ENCODE measurements at places on chromosomes 4 and X. TPM values are rescaled to one million over a fixed set of nuclear protein-coding genes. Genes with fewer than 3 reads are reported as not detected.

DNA sequence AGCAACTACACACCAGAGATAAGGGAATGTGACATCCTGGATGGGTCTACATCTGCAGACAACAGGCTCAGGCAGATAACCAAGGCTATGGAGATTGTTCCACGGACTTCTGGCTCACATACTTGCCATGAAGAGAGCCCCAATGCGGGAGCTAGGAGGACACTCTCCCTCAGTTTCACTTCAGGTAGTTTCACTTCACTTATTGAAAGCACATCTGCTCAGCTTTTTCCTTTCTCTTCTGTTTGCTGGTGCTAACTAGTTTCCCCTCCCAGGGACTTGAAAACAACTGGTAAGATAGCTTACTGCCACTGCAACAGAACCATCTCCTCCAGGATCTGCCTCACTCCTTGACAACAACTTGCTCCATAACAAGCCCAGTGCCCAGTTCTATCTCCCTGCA is 1.4 kb upstream of the CT47C1 start:
- DNase-seq = no peak

DNA sequence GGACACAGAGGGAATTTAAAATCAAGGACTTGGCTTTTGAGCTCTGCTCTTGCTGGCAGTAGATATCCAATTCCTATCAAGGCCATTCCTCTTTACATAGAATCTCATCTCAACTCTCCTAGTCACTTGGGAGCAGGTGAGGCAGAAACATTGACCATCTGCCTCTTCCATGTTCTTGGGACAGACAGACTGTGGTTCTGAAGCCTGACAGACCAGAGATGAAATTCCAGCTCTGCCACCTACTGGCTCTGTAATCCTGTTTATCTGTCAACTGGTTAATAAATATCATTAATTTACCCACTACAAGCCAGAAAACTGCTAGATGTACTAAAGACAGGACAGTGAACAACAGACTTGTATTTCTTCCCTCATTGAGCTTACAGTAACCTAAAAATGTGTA is 300.8 kb downstream of the ADGRL3 start:
- DNase-seq = no peak

- no peak for DNase-seq
Observed at GRCh38 chr4:16674082-16674481, 224.4 kb downstream of the LDB2 start.

- DNase-seq = no peak
Observed at GRCh38 chr4:174503079-174503715, 19.1 kb downstream of the HPGD start.

DNA sequence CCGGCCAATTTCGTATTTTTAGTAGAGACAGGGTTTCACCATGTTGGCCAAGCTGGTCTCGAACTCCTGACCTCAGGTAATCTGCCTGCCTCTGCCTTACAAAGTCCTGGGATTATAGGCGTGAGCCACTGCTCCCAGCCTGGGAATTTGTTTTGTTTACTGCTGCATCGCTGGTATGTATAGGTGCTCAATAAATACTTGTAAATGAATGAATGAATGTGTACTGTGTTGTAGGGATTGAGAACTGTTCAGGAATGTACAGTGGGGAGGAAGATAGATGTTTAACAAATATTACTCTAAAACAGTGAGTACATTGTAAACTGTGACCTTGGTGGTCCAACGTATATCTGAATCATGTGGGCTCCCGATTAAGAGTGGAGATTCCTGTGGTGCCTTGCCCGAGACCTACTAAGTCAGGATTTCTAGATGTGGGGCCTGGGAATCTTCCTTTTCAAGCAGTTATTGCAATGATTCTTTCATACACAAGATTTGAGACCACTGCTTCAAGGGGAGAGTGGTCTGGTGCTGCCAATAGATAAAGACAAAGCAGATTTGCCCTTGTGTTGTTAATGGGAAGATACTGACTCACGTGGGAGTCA is 41.0 kb downstream of the WWC2 start:
- no peak for DNase-seq

DNA sequence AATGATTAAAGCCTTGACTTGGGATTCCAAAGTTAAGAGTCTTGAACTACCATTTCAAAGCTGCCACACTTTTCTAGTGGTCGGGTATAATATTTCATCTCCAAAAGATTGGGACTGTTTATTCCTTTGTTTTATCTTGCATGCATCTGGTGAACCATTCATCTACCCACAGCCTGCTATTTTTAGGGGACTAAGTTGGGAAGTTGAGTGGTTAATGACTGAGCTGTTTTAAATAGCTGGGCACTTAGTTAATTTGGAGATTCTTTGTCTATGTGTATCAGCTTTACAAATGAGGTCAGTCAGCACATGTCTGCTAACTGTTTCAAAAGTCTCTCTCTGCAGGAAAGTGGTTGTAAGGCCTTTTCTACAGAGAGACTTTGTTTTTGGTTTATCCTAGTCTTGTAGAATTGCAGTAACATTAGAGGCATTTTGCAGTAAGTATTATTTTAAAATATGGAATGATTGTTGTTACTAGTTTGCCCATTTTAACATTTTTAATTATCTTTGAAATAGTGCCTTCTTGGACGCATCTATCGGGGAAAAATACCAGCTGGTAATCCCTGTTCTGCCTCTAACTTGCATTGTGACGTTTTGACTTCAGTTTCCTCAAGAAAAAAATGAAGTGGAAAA is 8.2 kb downstream of the BMP2K start:
- no peak for DNase-seq

GRCh38 chrX:47060708-47061107 is 17.5 kb upstream of the RGN start:
- no peak for DNase-seq

DNA sequence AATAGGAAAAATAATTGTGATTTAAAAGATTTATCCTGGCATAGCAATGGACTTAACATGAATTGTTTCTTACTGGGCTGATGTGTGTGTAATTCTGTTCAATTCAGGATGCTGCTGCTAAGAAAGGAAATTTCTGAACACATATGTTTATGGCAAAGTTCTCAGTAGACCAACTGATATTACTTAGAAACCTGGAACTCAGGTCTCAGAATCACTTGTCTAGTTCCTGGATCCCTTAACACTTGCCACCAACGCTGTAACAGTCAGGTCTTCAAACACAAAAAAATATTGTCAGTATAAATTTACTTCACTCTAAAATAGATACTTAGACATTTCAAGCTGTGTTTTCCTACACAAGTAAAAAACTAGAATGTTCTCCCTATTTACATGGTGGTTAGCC is 5.5 kb downstream of the CASP3 start:
- DNase-seq = no peak

GRCh38 chrX:30690330-30690729 is 37.1 kb downstream of the GK start:
- no peak for DNase-seq

DNA sequence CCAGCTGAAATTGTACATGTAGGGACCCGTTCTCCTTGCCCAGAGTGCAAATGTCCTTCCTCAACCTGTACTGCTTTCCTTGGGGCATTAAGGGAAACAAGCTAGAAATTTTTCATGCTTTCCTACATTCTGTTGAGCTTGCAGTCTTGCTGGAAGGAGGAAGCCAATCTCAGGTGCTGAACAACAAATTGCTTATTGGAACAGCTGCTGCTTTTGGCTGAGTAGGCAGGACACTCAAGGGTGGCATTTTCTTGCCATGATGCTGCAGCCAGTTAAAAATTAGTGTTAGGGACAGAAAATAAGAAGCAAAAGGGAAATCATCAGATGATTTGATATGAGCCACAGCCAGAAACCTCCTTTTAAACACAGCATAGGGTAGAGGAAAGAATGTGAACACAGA is 223.7 kb downstream of the QDPR start:
- no peak for DNase-seq

GRCh38 chrX:154409222-154409871 is at the start of gene DNASE1L1:
DNASE1L1 (minus strand) TSS chrX:154409254; CDS start chrX:154405568, 3,686 bp downstream.
- DNase-seq = peak; percentile 93

DNA sequence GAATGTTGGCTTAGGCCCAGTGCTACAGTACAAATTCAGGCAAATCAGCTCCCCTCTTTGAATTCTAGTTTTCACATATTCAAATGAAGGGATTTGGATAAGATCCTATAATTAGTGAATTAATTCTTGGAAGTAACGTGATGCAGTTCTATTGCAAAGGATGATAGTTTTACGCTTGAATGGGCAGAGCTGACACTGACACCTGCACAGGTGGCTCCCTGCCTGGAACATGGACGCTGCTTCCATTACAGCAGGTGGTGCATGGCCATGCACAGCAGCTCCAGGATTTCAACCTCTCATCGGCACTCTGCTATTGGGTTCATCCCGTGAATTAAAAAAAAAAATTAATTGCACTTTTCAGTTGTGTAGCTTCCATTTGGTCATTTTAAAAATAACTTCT is 28.4 kb upstream of the RPS6KA6 start:
- DNase-seq = no peak

Gene GRPR
- total RNA-seq = 4.7 TPM

Gene PIM2
- 6.4 TPM for total RNA-seq

Gene MORC4
- total RNA-seq = 25.9 TPM

Gene PLXNB3
- 8.7 TPM for total RNA-seq

Gene RAP2C
- total RNA-seq = 44.3 TPM

Gene CLIC2
- 0.99 TPM for total RNA-seq

Gene ASMT
- not detected for total RNA-seq

Gene NCAPG
- total RNA-seq = 6.9 TPM
